ENCODE measurements at places on chromosomes 6 and 20. TPM values are rescaled to one million over a fixed set of nuclear protein-coding genes. Genes with fewer than 3 reads are reported as not detected.

DNA sequence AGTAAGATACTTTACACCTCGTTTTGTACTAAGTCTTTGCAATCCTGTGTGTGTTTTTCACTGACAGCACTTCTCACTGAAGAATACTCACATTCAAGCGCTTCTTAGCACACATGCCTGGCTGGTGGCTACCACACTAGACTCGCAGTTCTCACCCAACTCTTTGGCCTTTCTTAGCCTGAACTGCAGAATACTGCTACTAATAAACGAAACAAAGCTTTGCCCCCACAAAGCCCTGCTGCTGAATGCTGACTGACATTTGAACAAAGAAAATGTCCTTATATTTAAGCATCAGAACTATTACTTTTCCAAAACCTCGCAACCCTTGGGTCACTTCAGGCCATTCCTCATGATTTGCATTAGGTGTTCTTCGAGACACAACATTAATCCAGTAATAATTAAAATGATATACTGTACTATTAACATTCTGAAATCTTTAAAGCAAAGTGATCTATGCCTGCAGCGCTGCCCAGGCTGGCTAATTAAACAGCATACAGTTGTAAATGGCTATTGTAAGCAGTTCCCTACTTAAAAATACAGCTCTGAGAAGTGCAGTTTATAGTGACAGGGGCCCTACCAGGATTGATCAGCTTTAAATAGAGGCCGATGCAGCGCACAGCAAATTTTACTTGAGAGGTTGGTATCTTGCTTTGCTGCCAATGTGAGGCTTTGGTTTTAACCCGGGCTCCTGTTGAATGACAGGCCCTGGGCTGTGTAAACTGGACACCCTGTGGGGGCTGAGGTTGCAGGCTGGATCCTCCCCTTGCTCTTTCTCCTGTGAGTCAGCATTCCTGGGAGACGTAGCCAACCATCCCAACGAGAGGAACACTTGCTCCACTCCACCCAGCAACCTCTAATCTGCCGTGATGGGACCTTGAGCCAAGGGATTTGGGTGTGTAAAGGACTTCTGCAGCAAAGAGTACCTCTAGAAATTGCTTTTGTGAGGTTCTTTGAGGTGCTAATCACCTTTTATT is 899.0 kb downstream of the TFAP2A start:
- no peak for DNase-seq

DNA sequence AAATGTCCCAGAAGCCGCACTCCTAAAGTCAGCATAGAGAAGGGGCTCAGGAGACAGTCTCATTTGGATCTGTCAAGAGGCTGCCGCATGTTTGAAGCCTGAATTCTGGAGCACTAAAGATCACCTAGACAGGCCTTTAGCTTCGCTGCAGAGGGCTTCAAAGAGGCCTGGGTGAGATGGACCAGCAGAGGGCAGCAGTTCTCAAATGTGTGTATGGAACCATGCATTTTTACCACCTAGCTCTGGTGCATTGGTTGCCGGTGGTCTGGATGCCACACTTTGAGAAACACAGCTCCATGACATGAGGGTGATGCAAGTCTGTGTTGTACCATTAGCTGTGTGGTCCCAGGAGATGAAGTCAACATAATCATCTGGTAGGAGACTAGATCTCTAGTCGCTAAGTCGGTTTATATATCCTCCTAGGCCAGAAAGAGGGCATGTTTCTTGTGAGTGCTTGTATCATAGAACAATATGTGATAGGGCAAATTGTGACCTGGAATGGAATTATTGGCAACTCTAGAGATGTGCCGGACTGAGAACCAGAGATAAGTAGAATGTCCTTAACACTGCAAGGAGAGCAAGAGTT is 64.8 kb downstream of the KIAA0319 start:
- DNase-seq, result peak; percentile 88

GRCh38 chr6:168197636-168198301 is 118.8 kb upstream of the FRMD1 start:
- DNase-seq, result no peak

DNA sequence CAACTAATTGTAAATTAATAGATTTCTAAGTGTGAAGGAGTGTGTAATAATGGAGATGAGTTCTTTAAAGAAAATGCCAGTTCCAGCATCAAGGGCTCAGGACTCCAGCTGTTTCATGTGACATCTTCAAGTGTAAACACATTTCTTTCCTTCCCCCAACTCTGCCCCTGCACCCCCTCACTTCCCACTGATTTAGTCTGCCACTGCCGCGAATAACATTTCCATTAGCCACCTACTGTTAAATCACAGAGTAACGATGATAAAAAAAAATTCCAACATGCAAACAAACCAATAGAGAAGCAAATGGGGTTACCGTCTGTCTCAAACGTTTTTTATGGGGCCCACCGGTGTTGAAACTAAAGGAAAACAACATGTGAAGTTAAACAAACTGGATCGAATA is 414.3 kb downstream of the SAMD5 start:
- DNase-seq, result no peak

DNA sequence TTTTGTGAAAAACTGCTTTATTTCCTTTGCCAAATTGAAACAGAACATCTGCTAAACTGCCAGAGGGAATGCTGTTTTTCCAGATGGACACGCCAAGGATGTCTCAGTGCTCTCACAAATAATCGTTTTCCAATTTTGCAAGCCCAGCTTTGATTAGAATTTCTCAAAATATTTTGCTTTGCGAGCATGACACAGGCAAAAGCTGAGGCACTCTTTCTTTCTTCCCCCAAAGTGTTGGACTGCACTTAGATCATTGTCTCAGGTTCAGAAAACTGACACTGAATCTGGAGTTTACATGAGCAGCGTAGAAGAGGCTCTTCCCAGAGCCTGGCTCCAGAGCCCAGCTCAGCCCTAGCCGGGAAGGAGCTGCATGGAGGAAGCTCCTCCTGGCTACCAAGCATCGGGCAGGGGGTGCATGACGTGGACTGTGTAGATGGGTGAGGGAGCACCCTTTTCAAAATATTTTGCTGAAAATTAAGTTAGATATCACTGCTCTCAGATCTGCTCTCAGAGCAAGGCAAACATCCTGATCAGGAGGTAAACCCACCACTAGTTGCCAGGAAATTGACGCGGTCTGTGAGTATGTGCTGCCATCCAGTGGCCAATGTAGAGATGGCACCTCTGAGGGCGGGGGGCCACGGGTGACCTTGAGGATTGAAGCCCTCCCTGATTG is 107.5 kb downstream of the SLC22A3 start:
- peak; percentile 86 for DNase-seq

DNA sequence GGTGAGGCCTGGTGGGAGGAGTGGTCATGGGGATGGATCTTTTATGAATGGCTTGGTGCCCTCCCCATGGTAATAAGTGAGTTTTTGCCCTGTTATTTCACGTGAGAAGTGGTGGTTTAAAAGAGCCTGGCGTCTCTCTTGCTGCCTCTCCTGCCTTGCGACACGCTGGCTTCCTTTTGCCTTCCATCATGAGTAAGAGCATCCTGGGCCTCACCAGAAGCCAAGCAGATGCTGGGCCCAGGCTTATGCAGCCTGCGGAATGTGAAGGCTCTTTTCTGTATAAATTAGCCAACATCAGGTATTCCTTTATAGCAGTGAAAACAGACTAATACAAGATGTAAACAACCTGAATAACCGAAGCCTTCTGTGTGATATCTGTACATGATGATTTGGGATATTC is 27.6 kb downstream of the VTA1 start:
- DNase-seq, result no peak

- DNase-seq, result peak; percentile 65
Measured at GRCh38 chr20:24382743-24383142, 86.7 kb upstream of the SYNDIG1 start.

DNA sequence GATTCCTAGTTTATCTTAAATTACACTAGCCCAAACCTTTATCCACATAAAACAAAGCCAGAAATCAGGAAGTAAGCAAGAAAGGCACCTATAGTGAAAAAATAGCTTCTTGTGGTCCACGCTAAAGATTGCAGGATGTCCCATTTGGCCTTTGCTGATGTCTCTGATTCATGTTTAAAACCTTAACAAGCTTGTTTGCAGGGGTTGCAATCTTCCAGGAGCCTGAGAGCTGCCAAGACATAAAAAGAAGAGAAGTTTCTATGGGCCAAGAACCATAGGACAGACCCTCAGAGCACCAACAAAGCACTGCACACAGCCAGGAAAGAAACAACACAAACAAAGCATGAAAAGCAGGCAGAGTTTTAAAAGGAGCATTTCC is 49.4 kb downstream of the ADAT2 start:
- DNase-seq, result no peak

DNA sequence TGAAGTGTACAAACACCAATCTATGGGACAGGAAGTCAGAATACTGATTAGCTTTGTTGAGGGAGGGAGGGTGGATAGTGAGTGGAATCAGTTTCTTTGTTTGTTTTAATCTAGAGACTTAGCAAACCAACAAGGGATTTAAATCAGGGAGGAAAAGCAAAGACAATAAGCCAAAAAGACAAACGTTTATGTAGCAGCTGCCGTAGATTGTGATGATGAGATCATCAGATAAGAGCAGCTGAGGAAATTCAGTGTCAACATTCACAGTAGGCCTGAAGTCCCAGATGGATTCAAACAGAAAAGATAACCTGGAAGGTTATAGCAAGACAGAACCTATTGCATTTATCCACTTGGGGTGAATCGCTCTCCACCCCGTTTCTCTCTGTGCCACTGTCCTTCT is 104.9 kb upstream of the SYNDIG1 start:
- no peak for DNase-seq

GRCh38 chr6:78435671-78436070 is 431.7 kb upstream of the IRAK1BP1 start:
- no peak for DNase-seq

DNA sequence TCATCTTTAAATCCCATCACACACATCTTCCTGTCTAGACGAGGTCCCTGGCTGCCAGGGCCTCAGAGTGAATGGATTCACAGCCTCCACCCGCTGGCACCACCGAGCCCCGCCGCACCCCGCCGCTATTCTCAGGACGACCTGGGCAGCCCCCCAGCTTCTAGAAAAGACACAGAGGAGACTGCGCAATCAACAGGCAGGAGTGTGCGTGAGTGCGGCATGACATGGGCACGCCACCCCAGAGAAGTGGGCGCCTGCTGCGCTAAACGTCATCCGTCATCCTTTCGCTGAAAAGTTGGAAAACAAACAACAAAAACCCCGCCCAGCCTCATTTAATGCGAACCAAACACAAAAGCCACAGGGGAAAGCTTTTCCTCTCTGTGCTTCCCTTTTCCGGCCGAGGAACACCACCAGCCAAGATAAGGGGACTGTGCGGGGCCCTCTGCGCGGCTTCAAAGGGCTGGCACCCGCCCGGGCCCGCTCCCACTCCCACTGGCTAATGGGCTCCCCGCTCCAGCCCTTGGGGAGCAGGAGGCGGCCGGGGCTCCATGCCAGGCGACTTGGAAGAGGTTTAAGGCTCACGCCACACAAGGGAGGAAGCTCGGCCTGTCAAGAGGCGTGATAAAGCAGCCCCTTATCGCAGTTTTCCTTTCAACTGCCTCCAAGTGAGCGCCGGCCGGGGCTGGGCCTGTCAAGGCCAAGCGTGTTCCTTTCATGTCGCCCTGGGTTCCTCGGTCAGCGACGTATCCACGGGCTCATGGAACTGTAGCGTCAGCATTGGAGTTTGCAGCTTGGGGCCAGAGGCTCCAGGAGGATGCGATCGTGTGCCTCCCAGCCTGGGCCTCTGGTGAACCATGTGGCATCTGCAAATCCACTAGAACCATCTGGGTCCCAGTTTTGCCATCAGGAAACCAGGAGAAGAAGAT is 50.1 kb downstream of the NFATC2 start:
- peak; percentile 85 for DNase-seq

DNA sequence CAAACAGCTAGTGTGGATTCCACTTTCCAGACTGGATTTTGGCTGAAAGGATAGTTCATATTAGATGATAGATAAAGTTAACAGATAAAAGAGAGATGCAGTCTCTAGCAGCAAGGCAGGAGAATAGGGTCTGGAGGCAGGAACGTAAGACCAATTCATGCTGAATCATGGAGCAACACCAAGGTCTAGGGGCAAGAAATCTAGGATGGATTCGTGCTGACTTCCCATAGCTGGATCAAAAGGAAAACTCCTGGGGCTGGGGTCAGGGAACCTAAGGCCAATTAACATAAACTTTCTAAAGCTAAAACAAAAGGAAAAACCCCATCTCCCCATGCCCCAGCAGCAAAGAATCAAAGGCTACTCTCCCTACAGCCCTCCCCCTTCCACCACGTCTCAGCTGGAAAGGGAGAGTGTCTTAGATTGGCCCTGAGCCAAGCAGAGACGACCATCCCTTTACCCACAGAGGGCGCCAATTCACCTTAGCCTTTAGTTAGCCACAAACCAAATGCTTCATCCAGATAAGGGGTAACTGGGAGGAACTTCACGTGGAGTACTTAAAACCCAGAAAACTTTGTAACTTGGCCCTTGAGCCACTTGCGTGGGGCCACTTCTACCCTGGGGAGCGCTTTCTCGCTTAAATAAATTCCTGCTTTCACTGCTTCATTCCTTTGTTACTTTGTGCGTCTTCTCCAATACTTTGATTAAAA is 7.6 kb downstream of the TREM1 start:
- peak; percentile 87 for DNase-seq

- DNase-seq, result no peak
Measured at GRCh38 chr6:31626952-31627351, 6.4 kb downstream of the PRRC2A start.

The TRIM27 gene
- total RNA-seq, result 102 TPM

The SAPCD1 gene
- 40.8 TPM for total RNA-seq

The MLIP gene
- total RNA-seq, result not detected

The ENPP1 gene
- total RNA-seq, result 11.2 TPM

The VSTM2L gene
- total RNA-seq, result 18.3 TPM

The OR2H1 gene
- not detected for total RNA-seq
